ENCODE measurements at places on chromosomes 7 and 10. TPM values are rescaled to one million over a fixed set of nuclear protein-coding genes. Genes with fewer than 3 reads are reported as not detected.

The ADRB1 gene
- 1.6 TPM for total RNA-seq

The RELN gene
- 390 TPM for total RNA-seq

The AKR1C8 gene
- total RNA-seq = 0.45 TPM

The PNLIPRP3 gene
- not detected for total RNA-seq

The ACTL6B gene
- total RNA-seq = 58.7 TPM

The RTKN2 gene
- total RNA-seq = 17.1 TPM

The PRKAR2B gene
- total RNA-seq = 76.4 TPM

The NHLRC2 gene
- total RNA-seq = 33.8 TPM

The NUTM2A gene
- total RNA-seq = 1.7 TPM

The MINPP1 gene
- 20.8 TPM for total RNA-seq

The RBP3 gene
- total RNA-seq = not detected

The ITGB8 gene
- total RNA-seq = 82.5 TPM

The SORCS1 gene
- 25.6 TPM for total RNA-seq

The CYP26A1 gene
- 4.7 TPM for total RNA-seq

The SPDYE16 gene
- total RNA-seq = 0.27 TPM

All from cerebellum (tissue), 4 donors.